A673 (cell line): ENCODE measurements at places on chromosomes 1 and 21.

- no peak for DNase-seq
Measured at GRCh38 chr1:220926146-220926545, 46.9 kb downstream of the HLX start.

GRCh38 chr1:178926046-178926445 lies 55.2 kb upstream of the ANGPTL1 start:
- DNase-seq = no peak

DNA sequence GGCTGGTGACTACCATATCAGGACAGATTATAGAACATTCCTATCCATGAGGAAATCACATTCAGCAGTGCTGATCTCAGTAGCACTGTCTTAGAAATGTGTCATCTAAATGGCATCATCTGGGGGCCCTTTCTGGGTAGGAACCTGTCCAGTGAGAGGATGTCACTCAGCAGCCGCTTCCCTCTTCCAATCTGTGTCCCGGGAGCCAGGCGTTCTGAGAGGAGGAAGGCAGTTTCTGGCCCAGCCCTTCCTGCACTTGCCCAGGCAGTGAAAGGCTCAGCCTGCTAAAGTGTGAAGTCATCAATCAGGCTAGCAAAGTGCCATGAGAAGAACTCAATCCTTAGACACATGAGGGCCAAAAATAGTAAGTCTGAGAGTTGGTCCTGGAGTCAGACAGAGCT lies 25.6 kb downstream of the RAB4A start:
- no peak for DNase-seq

DNA sequence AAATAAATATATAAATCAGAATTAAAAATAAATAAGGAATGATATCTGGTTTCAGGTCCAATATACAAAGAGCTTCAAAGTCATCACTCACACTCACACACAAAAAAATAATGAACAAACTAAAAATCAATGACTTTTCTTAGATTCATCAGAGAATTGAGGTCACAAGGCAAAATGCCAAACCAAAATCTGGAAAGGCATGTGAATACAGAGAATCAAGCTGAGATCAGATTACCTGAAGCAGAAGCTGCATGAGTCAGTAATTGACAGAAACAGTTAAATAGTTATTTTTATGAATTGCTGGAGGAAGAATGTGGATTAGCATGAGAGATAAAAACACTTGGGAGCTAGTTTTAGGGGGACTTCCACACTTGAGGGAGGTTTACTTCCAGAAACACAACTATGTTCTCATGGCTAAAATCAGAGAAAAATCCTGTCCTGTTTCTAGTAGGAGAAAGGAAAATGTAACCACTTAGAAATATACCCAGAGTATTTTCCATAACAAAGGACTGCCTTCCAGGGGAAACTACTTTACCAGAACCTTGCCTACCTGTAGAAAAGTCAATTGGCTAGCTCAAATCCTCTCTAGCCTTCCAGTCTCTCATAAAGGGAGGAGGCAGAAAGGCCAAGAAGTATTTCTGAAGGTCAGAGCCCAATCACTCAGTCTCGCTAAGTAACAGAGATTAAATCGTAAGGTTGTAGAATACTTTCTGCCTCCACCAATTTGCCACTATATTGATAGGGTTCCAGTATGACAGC lies 536.6 kb upstream of the NR5A2 start:
- peak; percentile 62 for DNase-seq

DNA sequence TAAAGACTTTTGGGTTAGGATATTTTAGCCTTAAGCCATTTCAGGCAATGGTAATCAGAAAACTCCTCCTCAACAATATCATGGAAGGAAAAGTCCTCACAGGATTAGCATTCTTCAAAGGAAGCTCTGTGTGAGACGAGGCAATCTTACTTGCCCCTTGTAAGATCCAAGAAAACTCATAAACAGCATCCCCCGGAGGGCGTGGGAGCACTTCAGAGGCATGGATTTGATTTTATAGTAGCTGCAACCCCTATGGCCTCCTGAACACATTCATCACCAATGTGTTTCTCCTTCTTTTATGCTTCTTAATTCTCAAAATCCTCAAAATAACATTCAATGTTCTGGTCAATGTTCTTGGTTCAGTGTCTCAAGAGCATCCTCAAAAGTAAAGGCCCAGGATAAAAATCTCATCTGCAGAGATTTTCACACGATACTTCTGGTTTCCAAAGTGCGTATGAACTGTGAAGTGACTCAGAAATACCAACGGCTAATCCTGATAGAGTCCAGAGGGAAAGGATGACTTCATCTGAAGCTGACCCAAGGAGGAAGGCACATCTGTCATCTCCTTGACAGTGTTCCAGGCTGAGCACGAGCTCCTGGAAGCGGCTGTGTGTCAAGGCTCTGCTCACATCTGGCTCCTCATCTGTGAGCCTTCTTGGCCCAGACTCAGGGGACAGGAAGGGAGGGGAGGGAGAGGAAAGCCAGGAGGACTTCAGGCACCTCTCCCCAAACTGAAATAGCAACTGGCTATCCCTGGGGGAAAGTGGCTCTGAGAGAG lies 49.3 kb upstream of the PSEN2 start:
- no peak for DNase-seq

GRCh38 chr1:180988253-180988752 lies 34.4 kb downstream of the STX6 start:
- DNase-seq = peak; percentile 39
